ENCODE measurements at places on chromosomes 7 and 10.

DNA sequence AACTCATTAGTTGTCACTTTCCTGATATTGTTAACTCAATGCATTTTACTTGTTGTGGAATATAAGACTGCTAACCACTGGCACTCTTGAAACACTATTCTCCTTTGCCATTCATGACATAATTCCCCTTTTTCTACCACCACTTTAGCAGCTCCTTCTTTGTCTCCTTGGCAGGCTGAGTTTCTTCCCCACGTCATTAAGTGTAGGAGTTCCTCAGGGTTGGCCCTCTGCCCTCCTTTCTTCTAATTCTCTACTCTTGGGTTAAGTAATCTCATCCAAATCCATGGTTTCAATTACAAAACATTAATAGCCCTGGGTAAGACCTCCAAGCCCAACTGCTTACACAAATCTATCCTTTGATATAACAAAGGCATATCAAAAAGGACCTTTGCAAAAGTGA, 175.1 kb downstream of the HGF start:
- no peak for DNase-seq

GRCh38 chr7:26857506-26858240, 6.7 kb downstream of the SKAP2 start:
- DNase-seq = no peak

DNA sequence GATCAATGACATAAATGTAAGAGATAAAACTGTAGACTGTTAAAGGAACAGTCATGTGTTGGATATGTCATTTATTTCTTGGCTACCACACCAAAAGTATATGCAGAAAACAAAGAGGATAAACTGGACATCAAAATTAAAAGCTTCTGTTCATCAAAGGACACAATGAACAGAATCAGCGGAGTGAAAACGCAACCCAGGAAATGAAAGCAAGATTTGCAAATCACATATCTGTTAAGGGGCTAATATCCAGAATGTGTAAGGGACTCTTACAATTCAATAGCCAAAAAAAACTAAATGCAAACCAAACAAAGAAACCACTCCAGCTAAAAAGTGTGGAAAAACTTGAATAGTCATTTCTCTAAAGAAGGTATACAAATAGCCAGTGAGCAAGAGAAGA, 164.3 kb downstream of the ZMYND11 start:
- DNase-seq = no peak

- DNase-seq = no peak
Observed at GRCh38 chr7:70486977-70487376, 645.0 kb upstream of the GALNT17 start.

GRCh38 chr10:4825868-4826791, at the start of gene AKR1E2:
Gene AKR1E2 (plus strand): TSS chr10:4826207. CDS start chr10:4826325, 118 bp downstream.
- DNase-seq = peak; percentile 82

DNA sequence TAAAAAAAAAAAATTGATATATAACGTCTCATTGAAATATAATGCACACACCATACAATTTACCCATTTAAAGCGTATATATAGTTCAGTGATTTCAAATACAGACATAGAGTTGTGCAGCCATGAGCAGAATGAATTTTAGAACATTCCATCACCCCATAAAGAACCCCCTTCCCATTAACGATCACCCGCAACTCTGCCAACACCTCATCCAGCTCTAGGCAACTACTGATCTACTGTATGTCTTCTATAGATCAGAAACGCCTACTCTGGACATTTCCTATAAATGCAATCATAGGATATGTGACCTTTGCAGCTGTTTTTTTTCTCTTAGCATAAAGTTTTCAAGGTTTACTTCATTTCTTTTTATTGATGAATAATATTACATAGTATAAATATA, 33.4 kb upstream of the GPAM start:
- no peak for DNase-seq

GRCh38 chr7:140176122-140176701, 571 bp downstream of the KDM7A start:
- DNase-seq = peak; percentile 36

GRCh38 chr10:87751274-87751673, 66.8 kb downstream of the ATAD1 start:
- DNase-seq = no peak

DNA sequence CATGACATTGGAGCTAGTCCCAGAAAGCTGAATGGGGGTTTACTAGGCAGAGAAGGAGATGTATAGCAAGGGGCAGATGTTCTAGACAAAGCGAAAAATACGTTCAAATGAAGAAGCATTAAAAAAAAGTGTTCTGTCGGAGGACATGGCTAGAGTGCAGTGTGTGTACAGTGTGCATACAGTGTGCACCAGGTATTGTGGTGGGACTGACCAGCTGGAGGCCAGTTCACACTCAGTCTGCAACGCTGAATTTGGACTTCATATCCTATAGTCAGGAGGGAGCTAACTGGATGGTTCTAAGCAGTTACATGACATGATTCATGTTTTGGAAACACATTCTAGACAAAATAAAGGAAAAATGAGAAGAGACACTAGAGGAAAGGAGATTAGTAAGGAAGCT, 8.8 kb downstream of the BBIP1 start:
- DNase-seq = no peak

- DNase-seq = no peak
Observed at GRCh38 chr10:44907556-44907955, 3.6 kb upstream of the TMEM72 start.

DNA sequence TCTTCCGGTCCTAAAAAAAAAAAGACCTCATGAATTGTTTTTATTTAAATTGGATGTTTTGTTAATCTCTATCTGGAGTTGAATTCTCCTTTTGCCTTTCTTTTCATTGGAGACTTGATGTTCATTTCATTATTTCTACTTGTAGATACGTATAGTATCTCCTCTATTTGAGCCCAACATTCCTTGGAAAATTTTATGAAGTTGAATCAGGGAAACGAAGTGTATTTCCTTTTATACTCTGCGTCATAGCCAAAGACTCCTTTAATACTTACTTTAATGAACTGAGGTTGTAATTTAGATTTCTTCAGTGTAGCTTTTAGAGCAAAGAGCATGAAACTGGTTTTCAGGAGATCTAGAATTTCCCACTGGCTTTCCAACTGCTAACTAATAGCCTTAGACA, 132.4 kb downstream of the KIAA1217 start:
- DNase-seq = no peak

- no peak for DNase-seq
Observed at GRCh38 chr10:11424456-11425295, 186.8 kb downstream of the USP6NL start.

DNA sequence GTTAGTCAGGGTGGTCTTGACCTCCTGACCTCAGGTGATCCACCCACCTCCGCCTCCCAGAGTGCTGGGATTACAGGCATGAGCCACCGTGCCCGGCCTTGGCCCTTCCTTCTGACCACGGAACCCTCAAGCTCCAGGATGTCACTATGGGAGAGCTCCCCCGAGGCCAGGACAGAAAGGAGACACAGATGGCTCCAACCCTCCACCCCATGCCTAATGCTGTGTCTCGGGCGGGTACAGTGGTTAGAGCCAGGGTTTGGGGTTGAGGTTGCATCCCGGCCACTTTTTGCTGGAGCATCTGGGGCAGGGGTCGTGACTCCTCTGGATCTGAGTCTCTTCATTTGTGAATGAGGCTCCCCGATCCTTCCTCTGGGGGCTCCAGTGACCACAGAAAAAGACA, 8.1 kb downstream of the MYL10 start:
- no peak for DNase-seq

GRCh38 chr10:102813734-102814452, 23.3 kb downstream of the CYP17A1 start:
- DNase-seq = no peak

GRCh38 chr7:604884-605531, 85.4 kb upstream of the PDGFA start:
- no peak for DNase-seq

DNA sequence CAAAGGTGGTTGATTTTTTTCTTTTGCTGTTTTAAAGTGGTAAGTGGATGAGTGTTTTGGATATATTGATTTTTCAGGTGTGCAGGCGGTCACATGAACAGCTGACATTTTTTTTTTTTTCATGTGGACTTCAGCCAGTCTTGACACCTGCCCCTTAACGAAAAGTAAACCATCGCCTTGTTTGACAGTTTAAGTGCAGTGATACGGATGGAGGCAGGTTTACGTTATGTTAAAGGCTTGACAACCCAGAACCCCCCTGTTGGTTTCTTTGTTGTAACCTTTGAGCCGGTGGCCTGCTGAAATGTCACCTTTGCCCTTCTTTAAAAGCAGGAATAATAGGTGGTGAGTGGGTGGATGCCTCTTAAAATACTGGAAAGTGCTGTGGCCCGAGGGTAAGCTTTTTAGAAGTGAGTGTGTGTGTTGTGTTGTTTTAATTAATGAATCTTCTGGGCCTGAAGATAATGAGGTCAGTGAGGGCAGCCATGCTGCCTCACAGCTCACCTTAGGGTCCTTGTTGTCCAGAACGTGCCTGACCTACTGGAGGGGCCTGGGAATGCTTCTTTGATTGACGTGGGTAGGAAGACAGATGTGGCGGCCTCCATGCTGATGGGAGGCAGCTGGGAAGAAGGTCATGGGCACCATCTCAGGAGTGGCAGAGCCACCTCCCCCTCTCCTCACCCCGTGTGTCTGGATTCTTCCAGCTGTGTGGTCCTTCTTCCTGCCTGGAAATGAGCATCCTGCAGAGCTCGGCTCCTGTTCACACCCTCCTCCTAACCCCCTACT, 69.8 kb downstream of the TCF7L2 start:
- DNase-seq = no peak

DNA sequence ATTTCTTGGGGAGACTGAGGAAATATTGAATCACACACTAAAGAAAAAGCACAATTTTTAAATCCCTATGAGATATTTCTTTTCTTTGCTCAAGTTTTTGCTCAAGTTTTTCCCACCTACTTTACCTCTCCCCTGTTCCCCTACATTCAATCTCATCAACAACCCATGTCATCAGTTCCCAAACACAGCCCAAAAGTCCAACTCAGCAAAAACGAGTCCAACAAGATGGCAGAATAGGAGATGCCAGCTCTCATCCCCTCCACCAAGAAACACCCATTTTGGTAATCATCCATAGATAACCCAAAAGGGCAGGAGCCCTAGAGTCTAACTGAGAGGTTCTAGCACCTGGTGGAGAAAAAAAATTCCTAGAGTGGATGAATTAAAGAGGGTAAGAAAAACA, 152.5 kb upstream of the GHITM start:
- no peak for DNase-seq

DNA sequence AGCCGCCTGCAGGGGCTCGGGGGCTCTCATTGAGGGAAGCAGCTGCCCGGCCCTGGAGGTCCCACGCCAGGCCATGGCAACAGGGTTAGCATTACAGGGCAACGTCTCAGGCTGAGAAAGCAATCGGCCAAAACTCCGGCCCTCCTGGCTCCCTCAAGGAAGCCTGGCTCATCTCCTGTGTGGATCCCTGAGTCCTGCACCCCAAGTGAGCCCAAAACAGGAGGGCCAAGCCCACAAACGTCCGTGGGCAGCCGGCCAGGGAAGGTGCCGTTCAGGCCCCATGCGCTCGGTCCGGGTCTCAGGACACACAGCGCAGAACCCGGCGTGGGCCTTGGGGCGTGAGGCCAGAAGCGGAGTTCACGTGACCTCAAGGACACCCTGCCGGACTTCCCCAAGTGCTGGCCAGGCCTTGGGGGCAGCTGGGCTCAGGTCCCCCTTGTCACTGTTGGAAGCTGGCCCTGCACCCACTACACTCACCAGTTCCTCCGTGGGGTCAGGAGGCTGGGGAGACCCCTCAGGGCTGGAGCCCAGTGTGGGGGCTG, 8.0 kb upstream of the PWWP2B start:
- no peak for DNase-seq

DNA sequence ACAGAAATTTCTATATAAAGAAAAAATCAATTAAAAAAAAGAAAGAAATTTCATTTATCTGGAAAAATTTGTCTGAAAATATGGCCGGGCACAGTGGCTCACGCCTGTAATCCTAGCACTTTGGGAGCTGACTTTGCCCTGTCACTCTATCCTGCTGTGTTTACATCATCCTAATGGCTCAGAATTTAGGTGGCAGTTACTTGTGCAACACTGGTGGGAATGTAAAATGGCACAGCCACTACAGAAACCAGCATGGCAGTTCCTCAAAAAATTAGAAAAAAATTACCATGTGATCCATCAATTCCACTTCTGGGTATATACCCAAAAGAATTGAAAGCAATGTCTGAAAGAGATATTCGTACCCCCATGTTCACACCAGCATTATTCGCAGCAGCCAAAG, 405.2 kb upstream of the AUTS2 start:
- no peak for DNase-seq

- no peak for DNase-seq
Observed at GRCh38 chr10:37263304-37263703, 137.9 kb downstream of the ANKRD30A start.

DNA sequence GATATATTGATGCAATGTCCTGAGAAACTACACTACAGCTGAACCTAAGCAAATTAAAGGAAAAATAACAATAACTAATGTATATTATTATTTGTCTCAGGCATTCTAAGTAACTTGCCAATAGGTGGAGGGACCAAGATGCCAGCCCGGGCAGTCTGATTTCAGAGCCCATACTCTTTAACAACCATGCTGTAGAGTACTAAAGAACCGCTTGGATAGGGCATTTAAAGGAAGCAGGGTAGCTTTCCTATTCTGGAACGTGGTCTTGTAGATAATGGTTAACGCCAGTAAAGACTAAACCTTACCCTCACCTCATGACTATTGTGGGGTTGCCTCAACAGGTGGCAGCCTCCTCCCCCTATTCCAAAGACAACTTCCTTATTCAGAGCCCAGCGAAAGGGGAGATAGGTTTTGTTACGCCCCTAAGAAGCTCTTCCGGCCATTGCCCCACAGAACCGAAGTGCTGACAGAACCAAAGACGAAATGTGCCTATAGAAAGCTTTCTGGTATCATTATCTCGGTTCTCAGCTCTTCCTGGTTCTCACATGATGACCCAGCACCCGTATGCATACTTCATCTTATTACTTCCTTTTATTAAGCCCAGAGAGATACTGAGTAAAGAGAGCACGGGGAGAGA, 707 bp upstream of the C1GALT1 start:
- peak; percentile 65 for DNase-seq

DNA sequence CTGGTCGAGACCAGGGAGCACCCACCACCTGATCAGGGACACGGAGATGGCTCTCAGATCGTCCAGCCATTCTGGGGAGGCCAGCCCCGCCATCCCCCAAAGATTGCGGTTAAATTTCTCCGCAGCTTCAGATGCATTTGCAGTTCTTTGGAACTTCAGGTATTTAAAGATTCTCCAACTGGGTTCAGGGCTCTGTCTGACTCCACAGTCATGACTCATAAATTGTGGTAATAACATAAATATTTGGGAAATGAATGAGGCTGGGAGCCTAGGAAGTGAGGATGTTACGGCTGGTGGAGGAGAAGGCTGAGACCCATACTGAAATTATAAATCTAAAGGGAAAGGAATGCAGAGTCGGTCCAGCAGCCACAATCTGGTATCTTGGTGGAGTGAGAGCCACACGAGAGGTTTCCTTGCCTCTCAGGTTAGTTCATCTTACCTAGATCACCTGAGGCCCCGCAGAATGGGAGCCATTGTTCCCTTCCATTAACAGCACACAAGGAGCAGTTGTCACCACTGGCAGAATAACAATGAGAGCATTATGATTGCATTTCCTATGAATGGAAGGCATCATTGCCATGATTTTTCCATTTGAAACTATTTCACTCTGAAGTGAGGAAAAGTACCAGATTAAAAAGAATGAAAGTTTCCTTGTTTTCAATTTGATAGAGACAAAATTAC, 26.7 kb upstream of the DNAJB6 start:
- no peak for DNase-seq

GRCh38 chr7:94149789-94150545, 145.8 kb upstream of the BET1 start:
- DNase-seq = no peak
